Activated CD8-positive, alpha-beta memory T cell treated with anti-CD3 and anti-CD28 coated beads for 1 hour (primary cell): ENCODE measurements at places on chromosomes 4 and X.

DNA sequence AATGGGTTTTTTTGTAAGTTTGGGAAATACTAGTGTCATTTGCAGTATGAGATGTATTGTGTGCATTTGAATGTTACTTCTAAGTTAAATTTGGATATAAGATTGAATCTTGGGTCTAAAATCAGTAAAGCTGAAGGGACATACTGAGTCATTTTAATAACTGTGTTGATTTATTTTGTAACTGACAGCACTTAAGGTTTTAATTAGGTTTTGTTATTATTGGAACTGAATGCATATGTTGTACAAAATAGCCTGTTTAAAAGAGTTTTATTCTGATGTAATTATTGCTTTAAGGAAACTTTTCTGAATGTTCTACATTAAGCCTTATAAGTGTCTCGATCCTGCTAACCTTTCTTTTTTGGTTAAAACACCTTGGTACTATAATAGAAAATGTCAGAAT, 396.6 kb downstream of the MAPK10 start:
- DNase-seq: no peak

GRCh38 chr4:106851726-106852125, 184.4 kb downstream of the DKK2 start:
- DNase-seq: no peak

- no peak for DNase-seq
Observed at GRCh38 chr4:101089168-101089567, 258.2 kb downstream of the PPP3CA start.

DNA sequence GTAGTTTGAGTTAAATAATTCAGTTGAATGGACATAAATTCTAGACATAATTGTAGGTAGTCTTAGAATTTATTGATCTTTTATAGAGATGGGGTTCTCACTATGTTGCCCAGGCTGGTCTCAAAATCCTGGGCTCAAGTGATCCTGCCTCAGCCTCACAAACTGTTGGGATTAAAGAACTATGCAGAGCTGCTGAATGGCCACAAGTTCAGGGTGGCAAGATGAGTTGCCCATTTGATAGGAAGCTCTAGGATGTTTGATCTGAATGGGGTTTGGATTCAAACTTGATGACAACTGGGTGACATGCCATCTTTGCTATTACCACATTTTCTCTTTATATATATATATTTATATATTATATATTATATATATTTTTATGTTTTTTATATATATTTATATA, 3.6 kb downstream of the RPL36A start:
- no peak for DNase-seq

- DNase-seq: no peak
Observed at GRCh38 chr4:186722796-186723291, 812 bp downstream of the FAT1 start.

DNA sequence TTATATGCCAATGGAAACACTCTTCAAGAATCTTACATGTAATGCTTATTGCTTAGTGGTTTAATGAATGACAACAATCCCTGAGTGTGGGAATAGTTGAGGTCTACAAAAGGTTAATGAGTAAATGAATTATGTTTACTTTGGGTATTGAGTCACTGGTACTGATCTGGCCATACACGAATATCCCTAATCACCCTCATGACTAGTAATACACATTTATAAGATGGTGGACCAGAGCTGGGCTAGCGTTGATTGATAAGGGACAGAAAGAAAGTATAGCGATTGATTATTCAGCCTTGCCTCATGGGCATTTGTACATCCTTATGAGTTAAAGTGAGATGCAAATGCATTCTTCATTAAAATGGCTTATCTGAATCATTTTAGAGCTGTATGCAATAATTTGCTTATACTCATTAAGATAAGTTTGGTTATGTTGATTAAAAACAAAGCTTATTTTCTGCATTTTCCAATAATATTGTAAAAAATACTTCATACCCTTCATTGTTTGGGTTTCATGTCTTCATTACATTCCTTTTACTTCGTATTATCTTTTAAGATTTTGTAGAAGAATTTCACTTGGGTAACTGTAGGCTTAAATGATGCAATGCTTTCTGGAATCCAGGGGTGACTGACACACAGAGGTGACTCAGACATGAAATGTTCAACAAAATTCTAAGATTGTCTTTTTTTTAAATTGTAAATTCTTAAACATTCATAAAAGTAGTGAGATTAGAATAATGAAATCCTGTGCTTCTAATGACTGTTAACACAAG, 47.4 kb downstream of the FGF2 start:
- DNase-seq: no peak

DNA sequence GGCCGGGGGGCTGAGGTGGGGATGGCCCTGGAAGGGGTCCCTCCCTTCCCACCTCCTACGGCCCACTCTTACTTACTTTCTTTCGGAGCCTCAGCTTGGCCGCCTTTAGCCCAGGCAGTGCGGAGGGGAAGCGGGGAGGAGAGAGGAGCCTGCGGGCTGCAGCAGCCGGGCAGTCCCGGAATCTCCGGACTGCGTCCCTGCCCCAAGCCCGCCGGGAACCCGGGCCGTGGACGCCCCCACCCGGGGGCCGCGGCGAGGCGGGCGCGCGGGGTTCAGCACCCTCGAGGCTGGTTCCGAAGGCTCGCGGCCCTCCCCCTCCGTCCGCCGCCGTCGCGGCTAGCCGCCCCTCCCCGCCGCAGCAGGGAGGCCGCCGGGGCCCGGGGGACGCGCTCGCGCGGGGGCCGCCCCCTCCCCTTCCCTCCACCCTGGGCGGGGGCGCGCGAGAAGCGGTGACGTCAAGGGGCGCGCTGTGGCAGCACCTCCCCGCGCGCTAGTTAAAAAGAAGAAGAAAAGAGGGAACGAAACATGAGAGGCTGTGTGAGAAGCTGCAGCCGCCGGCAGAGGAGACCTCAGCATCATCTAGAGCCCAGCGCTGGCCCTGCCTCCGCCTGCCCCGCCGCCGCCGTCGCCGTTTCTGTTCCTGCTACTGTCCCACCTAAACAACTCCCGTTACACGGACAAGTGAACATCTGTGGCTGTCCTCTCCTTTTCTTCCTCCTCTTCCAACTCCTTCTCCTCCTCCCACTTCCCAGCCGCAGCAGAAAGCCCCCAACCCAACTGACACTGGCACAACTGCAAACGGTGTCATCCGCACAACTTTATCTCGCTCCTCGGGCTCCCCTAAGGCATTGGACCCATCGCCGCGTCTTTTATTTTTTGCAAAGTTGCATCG, at the start of gene HHIP:
Gene HHIP, plus strand, starts transcription at position 526 of the 892 bp plus-strand sequence. CDS start 520 bp downstream, outside the sequence.
- DNase-seq: no peak

DNA sequence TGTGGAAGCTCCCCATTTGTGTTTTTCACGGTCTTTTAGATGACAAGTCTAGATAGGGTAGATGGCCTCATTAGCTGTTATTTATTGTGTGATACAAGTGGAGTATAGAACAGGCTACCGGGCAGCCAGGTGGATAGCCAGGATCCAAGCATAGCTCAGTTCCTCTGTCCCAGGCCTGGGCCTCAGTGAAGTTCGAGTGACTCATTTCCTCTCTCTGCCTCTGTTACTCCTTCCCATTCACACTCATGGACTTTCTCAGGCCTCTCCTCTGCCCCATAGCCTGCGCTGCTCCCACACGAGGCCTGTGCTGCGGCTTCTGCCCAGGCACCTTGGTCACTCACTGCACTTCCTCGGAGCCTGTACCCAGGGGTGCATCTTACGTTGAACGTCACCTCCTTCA, 54.5 kb downstream of the TENM3 start:
- DNase-seq: no peak

- no peak for DNase-seq
Observed at GRCh38 chr4:138561276-138561880, 319.2 kb upstream of the SLC7A11 start.

DNA sequence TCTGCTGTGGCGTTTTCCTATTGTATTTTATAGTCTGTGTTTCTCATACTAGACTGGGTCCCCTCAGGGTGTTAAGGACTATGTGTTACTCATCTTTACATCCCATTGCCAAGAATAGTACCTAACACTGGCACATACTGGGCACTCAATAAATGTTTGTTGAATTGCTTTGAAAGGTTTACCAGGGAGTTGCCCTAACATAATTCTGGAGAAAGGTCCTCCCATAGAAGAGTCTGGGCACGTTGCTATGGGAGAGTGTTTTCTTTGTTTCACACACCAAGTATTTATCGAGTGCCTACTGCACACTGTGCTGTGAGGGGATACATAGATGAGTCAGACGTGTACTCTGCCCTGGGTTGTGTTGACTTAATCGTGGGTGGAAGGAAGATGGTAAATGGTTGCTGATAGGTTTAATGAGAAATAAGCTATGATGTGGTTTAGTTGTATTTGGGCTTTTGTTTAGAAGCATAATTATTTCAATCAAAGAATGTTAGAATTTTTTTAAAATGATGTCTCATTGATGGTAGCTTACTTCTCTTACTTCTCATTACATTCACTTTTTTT, 42.9 kb downstream of the AFF1 start:
- DNase-seq: no peak

DNA sequence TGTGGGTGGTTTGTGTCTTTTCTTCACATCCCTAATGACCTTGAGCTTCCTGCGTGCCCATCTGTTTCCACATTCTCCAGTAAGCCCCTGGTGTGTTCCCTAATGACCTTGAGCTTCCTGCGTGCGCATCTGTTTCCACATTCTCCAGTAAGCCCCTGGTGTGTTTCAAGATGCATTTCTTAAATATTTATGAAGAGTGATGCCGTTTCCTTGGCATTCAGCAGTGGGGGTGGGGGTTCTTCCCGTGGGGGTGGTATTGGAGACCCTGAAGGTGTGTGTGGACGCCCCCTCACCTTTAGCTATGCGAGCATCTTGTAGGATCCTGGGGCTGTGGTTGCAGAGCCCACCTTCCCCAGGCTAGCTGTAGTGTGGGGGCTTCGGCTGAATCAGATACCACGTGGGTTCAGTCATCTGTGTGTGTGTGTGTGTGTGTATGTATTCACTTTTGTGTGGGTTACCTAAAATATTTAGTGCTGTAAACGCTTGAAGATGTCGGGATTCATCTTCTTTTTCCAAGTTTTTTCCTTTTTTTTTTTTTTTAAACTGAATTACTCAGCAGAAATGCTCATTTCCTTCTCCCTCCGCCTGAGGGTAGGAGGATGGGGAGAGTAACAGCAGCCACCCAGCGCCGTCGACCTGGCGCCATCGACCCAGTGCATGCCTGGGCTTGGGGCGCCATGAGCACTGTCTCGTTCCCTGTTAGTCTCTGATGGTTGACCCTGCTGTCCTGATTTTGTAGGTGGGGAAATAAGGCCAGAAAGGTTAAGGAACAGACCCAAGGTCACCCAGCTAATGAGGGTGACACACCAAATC, 9.9 kb downstream of the NSG1 start:
- DNase-seq: no peak

DNA sequence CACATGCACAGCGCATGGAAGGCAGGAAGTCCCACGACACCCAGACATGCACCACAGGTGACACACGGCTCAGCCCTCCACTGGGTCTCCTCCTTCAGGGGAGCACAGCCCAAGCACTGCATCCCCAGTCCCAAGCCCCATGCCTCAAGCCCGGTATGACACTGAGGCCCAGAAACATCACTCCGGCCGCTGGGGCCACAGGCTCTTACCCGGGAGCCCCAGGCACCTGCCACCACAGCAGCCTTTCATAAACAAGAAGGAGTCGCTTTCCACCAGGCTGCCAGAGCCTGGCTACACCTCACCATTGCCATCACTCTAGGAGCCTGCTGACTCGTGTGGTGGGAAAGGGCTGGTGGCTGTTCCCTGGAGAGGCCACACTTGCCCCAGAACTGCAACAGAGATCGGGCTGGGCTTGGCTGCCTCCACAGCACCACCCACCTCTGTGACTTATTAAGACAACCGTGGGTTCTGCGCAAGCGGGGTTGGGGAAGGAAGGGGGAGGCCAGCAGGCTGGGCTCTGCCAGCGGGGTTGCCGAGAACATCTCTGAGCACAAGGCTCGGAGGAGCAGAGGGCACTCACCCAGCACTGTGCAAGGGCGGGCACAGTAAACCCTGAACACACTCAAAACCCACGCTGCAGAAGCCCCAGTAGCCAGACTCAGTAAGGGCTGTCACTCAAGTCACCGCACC, 4.5 kb downstream of the HAUS7 start:
- no peak for DNase-seq

DNA sequence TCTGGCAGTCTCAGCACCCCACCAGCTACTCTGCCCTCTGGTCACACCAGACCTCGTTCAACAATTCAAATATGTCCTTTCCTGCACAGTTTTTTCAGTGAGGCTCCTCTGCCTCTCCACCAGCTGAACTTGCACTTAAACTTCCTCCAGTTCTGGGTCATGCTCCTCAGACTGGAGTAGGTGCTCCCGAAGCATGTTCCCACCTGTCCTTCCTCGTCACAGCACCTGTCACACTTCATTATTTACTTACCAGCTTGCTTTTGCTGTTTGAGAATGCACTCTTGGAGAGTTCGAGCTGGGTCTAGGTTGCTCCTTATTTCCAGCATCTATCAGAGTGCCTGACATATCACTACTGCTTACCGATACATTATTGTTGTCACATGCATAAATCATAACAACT, 144.8 kb upstream of the TTC29 start:
- DNase-seq: no peak

- DNase-seq: no peak
Observed at GRCh38 chr4:178963446-178964045, 1521.3 kb upstream of the AGA start.

GRCh38 chr4:2457481-2458295, 11.2 kb upstream of the RNF4 start:
- DNase-seq: no peak

DNA sequence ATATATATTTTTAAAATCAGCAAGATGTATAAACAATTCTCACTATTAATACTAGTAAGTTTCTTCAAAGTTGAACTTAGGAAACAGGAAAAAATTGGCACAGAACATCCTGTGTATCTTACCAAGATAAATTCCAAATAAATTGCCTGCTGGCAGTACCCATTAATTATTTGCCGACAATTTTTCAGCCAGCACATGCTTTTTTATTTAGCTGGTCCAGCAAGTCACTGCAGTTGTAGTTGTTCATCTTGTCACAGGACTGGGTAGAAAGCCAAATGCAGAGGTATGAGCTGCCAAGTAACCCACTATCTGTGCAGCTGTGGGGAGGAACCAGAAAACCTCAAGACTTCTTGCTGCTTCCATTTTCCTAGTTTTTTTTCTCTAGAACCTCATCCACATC, 113.4 kb downstream of the PACRGL start:
- no peak for DNase-seq

DNA sequence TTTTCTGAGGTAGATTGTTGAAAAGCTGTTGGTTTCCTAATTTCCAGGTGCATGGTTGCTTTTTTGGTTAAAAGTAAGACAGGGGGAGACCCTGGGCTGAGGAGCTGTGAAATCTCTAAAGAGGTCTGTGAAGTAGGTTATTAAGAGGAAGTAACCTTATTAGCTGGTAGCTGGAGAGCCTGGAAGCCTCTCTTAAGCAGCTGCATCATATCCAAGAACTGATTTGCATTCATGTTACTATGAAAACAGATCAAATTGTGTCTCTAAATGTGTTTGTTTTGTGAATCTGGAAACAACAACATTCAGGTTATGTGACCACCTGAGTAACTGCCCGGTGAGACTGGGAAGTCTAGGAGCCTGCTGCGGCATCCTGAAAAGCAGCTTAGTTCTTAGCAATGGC, 54.1 kb downstream of the ARHGAP10 start:
- no peak for DNase-seq
